GM23248 (cell line): ENCODE measurements at places on chromosomes 13 and 19. TPM values are rescaled to one million over a fixed set of nuclear protein-coding genes. Genes with fewer than 3 reads are reported as not detected.

DNA sequence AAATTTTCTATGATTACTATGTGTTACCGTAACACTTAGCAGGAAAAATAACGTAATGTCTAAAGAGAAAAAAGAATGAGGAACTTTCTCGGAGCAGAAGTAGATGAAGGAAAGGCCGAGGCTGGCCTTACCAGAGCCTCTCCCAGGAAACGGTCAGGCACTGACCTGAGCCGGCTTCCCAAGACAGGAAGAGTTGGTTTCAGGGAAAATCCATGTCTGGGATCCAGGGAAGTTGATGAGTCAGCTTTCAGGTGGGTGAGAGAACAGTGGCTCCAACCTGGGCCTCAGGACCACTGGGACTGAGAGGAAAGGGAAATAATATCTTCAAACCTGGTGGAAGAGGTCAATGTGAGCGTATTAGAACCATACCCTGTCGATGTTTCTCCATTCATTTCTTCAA, 93.3 kb upstream of the UBL3 start:
- no peak for DNase-seq

DNA sequence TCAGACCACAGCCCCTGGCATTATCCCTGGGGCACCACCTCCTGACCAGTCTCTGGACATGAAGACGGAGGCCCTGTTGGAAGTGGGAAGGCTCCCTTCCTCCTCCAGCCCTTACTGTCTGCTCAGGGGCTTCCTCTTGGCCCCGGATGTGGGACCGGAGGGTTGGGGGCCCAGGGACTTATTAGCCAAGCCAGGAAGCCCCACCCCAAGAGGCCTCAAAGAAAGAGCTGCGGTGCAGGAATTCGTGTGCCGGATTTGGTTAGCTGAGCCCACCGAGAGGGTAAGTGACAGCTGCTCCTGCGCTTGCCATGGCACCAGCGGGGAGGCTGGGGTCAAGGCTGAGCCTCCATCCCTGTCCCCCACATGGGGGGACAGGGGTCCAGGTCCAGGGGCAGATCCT, at the start of gene RETN:
RETN (plus strand) TSS at position 208 of the 400 bp plus-strand sequence. CDS start 278 bp downstream, outside the sequence.
- DNase-seq, result no peak

Gene ZNF865
- 1.3 and 1.5 TPM in 2 replicates for total RNA-seq

Gene CCDC169
- total RNA-seq, result 0.22 and 0.25 TPM in 2 replicates

Gene VSTM1
- not detected in 2 replicates for total RNA-seq

Gene SWSAP1
- total RNA-seq, result 0.32 TPM in 1 of 2 replicates, not detected in the other

Gene PTPRS
- total RNA-seq, result 196 and 215 TPM in 2 replicates

Gene PSG2
- total RNA-seq, result 0.76 and 0.89 TPM in 2 replicates
